ENCODE measurements at places on chromosomes 2 and 18. TPM values are rescaled to one million over a fixed set of nuclear protein-coding genes. Genes with fewer than 3 reads are reported as not detected.

The PLGLB1 gene
- total RNA-seq, result 2.6 TPM

The SOX11 gene
- total RNA-seq, result not detected

The CYP26B1 gene
- 0.60 TPM for total RNA-seq

The MAP2 gene
- 6.0 TPM for total RNA-seq

The RGPD5 gene
- total RNA-seq, result 47.0 TPM

The IL1R2 gene
- 0.28 TPM for total RNA-seq

The CCDC88A gene
- 75.4 TPM for total RNA-seq

The DNMT3A gene
- total RNA-seq, result 31.0 TPM

The COLEC12 gene
- 45.1 TPM for total RNA-seq

The UGT1A3 gene
- not detected for total RNA-seq

The ALPP gene
- total RNA-seq, result not detected

The HOXD3 gene
- total RNA-seq, result 19.2 TPM

The SERPINB13 gene
- total RNA-seq, result not detected

The AFG3L2 gene
- 49.4 TPM for total RNA-seq

The ADAM17 gene
- total RNA-seq, result 54.0 TPM

The POTEI gene
- 0.51 TPM for total RNA-seq

The TLX2 gene
- not detected for total RNA-seq

The MLPH gene
- 1.0 TPM for total RNA-seq

The NAT8 gene
- not detected for total RNA-seq

The SCYGR4 gene
- total RNA-seq, result not detected

The CNRIP1 gene
- total RNA-seq, result 45.3 TPM

The HOXD13 gene
- under 0.01 TPM for total RNA-seq

The SERPINB7 gene
- total RNA-seq, result not detected

The EMILIN1 gene
- 33.7 TPM for total RNA-seq

The ATP6V1C2 gene
- total RNA-seq, result 0.14 TPM

The CMPK2 gene
- total RNA-seq, result 1.9 TPM

The CROCC2 gene
- total RNA-seq, result not detected

The UGT1A10 gene
- total RNA-seq, result not detected

The EML4 gene
- total RNA-seq, result 28.4 TPM

The B3GNT7 gene
- total RNA-seq, result 13.6 TPM

The DDX18 gene
- total RNA-seq, result 80.4 TPM

The TMEM169 gene
- 0.85 TPM for total RNA-seq

The RFTN2 gene
- total RNA-seq, result 14.4 TPM

The NMUR1 gene
- total RNA-seq, result 0.05 TPM

The IL18R1 gene
- 1.4 TPM for total RNA-seq

The PLGLB2 gene
- 0.65 TPM for total RNA-seq

The DUSP19 gene
- 4.4 TPM for total RNA-seq

The NFATC1 gene
- 17.0 TPM for total RNA-seq

The GALNT3 gene
- total RNA-seq, result 0.34 TPM

The MYO7B gene
- not detected for total RNA-seq

The MAL gene
- total RNA-seq, result 4.8 TPM

The C2orf78 gene
- not detected for total RNA-seq

The GIGYF2 gene
- total RNA-seq, result 54.4 TPM

The EMILIN2 gene
- 8.7 TPM for total RNA-seq

The TWIST2 gene
- not detected for total RNA-seq

The RESP18 gene
- total RNA-seq, result not detected

The YIPF4 gene
- total RNA-seq, result 34.5 TPM

The NOL4 gene
- total RNA-seq, result not detected

The CDKL4 gene
- total RNA-seq, result 0.51 TPM

The RTP5 gene
- total RNA-seq, result not detected

The SLC11A1 gene
- total RNA-seq, result 0.05 TPM

The CXCR1 gene
- not detected for total RNA-seq

The CD8B2 gene
- total RNA-seq, result not detected

The MOB4 gene
- 32.3 TPM for total RNA-seq

The AFTPH gene
- total RNA-seq, result 48.0 TPM

The TFPI gene
- total RNA-seq, result 1,146 TPM

The SULT1C4 gene
- total RNA-seq, result 76.7 TPM

The SCN9A gene
- total RNA-seq, result 0.56 TPM

The SPATA3 gene
- not detected for total RNA-seq
